CD4-positive, alpha-beta T cell treated with Interleukin-15 for 4 hours (primary cell): ENCODE measurements at places on chromosomes 11 and 22.
A peak's percentile ranks its signal among the peaks of the same experiment; 100 is the strongest.

DNA sequence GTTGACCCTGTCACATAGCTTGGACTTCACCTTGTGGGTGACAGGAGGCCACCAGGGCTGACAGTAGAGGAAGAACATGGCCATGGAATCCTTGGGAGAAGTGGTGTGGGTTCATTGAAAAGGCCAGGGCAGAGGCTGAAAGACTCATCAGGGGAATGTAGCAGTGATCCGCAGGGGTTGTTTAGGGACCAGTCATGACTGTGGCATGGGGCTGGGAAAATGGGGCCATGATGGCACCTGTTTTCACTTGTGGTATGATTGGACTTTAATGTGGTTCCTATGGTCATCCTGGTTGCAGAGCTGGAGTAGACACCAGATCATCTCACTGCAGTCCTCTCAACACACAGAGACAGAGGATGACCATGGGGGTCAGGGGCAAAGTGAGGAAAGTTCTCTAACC is 66.7 kb upstream of the MYEOV start:
- DNase-seq, result no peak

DNA sequence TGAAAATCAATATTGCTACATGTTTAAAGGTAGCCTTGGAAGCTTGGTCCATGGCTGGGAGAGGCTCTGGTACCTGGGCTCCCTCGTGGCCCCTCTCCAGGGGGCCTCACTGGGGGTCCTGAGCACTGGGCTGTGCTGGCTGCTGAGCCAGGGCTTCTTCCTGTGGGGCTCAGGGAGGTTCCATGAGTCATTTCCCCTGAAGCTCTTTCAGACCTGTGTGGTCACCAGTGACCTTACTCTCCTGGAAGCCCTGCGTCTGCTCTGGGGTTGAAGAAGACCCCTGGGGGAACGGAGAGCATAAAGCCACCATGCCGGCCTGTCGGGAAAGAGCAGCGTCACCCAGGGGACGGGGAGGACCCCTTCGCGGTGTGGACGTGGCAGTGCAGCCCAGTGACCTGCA is 389.0 kb downstream of the TBC1D22A start:
- DNase-seq, result no peak

DNA sequence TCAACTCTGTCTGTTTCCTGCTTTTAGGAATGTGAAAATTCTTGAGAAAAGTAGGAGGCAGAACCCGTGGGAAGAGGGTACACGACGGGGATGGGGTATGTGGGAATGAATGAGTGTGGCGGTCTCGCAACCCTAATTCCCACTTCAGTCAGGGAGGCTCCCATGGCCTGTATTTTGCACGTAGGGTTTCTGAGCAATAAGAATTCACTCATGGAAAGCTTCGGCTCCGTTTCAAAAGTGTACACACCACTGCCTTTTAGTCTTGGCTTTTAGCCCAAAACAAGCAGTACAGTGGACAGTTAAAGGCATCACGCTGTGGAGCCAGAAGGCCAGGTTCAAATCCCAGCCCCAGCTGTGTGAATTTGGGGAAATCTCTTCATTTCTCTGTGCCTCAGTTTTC is 116.7 kb downstream of the MN1 start:
- no peak for DNase-seq

- no peak for DNase-seq
These were observed 61.8 kb downstream of the SGSM3 start for GRCh38 chr22:40432157-40432556.

- no peak for DNase-seq
These were observed 3.6 kb upstream of the CSNK1E start for GRCh38 chr22:38320605-38321402.

DNA sequence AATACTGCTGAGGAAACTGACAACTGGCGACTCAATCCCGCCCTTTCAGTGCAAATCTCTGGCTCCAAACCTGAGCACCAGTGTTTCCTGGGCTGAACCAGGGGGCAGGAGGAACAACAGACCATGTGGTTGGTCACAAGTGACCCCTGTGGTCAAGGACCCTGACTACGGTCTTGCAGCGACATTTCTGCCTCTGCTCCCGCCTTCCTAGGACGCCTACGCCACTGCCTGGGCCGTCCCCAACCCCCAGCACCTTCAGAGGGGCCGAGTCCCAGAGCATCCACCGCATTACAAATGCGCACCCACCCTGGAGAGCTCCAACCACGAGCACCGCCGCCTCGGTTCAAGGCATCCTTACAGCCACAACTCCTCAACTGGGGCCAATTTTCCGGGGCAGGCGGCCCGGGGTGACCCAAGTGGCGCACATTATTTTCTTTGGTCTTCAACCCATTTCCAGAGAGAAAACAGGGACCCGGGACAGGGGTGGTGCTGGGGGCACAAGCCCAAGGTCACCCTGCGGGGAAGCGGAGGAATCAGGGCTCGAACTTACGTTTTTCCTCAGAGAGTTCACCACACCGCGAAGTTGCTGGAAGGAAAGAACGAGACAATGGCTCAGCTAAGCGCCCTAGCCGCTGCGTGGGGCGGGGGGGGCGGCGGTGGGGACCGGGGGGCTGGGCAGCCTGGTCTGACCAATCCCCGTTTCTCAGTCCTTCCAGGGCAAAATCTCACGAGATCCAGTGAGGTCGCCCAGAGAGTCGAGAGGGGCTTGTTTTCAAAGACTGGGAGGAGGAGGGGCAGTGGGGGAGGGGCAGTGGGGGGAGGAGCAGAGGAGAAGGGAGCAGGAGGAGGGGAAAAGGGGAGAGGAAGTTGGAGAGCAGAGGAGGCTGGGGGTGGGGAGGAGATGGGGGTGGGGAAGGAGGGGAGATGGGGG is 1.8 kb downstream of the PRAME start:
- DNase-seq, result no peak

- DNase-seq, result no peak
These were observed 49.6 kb downstream of the BARX2 start for GRCh38 chr11:129425214-129425613.

DNA sequence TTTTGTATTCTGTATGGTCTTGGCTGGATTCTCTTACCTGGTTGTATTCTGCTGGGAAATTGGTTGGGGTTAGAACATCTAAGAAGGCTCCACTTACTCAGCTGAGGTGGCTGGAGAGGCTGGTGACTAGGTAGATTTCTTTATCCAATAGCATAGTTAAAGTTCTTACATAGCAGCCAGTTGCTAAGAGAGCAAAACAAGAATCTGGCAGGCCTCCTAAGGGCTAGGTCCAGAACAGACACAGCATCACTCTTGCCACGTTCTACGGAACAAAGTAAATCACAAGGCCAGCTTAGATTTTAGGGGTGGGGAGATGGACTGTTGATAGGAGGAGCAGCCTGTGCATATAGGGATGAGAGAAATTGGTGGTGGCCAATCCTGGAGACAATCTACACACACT is 141.3 kb upstream of the CCDC90B start:
- DNase-seq, result no peak

DNA sequence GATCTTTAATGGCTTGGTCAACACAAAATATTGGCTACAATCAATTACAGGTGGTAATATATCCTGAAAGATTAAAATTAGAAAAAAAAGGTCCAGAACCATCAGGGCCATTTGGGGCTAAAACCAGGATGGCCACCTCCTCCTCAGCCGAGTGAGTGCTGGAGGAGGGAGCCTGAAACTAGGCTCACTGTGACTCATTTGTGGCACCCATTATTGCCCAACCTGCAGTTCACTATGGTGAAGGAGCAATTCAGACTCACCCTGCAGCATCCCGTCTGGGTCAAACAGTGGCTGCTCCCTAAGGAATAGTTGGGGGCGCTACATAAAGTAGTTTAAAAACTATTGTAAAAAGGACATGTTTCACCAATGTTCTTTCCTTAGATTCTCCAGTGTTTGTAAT is 60.7 kb downstream of the GLYATL1 start:
- no peak for DNase-seq

DNA sequence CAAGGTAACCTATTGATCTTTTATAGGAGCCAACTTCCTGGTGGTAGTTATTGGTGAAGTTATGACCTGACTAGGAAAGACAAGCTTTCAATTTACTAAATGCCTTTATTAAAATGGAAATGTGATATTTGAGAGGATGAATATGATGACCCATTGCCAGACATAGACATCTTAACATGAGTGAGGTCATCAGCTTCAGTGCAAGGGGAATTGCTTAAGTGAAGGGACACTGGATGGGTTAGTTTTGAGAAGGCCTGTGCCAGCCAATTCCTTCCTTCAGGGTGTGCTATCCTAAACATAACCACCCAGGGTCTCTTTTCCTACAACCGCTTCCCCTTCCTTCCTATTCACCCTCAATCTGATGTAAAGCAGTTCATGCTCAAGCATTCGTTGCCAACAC is 21.5 kb downstream of the NAV2 start:
- DNase-seq, result no peak

GRCh38 chr11:104614961-104615360 is 283.3 kb downstream of the CASP12 start:
- no peak for DNase-seq

DNA sequence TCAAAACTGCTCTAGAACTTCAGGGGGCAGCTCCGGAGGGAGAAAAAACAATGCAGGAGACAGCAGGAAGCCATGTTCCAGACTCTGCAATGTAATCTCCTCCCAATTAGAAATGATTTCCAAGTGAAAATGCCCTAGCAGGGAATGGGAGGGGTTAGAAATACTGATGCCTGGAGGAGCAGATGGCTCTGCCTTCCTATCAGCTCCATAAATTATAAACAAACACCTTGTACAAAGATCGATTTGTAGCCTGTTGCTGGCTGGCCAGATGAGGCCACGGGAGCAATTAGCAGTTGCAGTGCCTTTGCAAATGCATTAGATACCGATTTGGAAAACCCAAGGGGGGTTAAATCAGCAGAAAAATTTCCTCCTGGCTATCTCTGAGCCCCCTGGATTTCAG is 46.6 kb upstream of the CHRM4 start:
- no peak for DNase-seq

DNA sequence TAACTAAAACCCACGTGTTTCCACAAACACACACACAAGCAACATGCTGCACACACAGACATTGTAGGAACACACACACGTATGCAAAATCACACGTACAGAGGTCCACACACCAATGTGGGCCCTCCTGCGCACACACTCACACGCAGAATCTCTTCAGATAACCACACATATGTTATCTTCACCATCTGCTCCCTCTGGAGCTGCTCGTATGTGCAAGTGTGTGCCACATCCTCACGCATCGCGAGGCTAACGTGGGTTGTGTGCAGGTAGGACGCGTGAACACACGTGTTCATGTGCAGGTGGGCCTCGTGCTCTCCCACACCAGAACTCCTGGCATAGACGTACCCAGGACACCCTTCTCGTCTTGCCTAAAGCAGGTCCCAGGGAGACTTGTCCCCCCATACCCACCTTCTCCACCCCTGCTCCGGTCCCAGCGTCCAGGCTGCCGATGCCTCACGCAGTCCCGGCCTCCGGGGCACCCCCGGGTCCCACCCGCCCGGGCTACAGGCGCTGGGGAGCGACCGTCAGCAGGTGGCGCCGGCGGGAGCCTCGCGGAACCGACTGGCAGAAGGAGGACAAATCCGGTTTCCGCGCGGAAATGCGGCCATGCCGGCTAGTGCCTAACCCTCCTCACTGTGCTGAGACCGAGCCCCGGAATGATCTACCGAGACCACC is 10.3 kb upstream of the IGSF9B start:
- DNase-seq, result peak; percentile 56

DNA sequence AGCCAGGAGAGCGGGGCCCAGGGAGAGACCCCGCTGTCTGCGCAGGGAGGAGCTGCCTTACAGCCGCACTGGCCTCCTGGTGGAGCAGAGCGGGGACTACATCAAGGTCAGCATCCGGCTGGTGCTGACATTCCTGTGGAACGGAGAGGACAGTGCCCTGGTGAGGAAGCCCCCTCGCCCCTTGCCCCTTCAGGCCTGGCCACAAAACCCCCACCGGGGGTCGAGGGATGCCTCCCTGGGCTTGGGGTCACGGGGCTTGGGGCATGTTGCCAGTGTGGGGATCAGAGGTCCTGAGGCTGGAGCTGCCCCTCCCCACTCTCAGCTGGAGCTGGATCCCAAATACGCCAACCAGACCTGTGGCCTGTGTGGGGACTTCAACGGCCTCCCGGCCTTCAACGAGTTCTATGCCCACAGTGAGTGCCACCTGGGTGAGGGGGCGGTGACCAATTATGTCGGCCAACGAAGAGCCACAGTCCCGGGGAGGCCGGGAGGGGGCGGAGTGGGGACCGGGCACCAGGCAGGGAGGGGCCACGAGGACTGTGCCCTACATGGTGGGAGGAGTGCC is 4.2 kb downstream of the MUC5B start:
- DNase-seq, result no peak

DNA sequence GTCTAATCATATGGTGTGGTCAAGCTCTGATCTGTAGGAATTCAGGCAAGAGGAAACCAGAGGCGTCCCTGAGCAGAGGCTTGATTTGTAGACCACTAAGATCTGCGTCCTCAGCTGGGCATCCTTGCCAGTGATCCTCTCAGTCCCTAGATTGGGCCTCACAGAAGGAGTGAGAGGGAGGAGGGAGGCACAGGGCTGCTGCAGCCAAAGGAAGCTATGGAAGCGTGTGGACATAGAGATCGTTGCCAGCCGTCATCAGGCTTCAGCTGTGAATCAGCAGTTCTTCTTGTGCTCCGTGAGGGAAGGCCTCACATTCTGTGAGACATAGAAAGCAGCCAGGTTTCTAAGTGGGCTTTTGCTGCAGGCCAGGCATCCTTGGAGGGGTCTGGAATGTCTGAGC is 254.6 kb upstream of the KIRREL3 start:
- DNase-seq, result no peak

GRCh38 chr11:1547467-1548098 is 24.5 kb downstream of the DUSP8 start:
- DNase-seq, result no peak

GRCh38 chr22:31049815-31050420 is 31.2 kb upstream of the SMTN start:
- DNase-seq, result no peak

DNA sequence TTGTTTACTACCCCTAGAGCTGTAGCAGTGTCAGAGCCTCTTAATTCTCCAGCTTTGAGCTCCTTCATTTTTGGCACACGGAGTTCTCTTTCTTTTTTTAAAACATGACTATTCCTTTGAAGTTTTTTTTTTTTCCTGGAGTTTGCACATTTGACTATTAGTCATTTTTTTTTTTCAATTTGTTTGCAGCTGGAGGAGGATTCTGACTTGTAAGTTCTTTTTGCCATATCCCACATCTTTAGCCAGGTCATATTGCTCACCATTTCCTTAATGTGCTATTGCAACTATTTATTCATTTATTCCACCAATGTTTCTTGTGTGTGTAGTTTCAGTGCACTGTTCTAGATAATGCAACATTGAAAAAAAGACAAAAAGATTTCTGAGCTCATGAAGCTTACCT is 166.3 kb upstream of the ARHGAP20 start:
- DNase-seq, result no peak

DNA sequence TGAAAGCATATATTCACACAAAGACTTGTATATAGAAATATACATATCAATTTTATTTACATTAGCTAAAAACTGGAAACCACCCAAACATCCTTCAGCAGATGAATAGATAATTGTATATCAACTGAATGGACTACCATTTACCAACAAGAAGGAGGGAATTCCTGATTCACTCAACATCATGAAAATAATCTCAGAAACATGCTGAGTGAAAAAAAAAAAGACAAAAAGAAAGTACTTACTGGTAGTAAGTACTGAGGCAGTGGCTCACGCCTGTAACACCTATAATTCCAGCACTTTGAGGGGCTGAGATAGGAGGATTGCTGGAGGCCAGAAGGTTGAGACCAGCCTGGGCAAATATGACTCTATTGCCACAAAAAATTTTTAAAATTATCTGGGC is 7.4 kb upstream of the IPO7 start:
- DNase-seq, result no peak

- peak; percentile 59 for DNase-seq
These were observed 6.0 kb upstream of the SUSD2 start for GRCh38 chr22:24175160-24175808.

GRCh38 chr11:121566279-121567168 is 113.8 kb upstream of the SORL1-AS1 start:
- DNase-seq, result no peak
